Caudate nucleus (tissue), 63 donors: ENCODE measurements at places on chromosomes 12 and 14.
A peak's percentile ranks its signal among the peaks of the same experiment; 100 is the strongest.

- DNase-seq, result no peak
Measured at GRCh38 chr14:90611936-90612335, 204.3 kb downstream of the TTC7B start.

GRCh38 chr14:46596236-46596635, 55.3 kb downstream of the RPL10L start:
- no peak for DNase-seq

GRCh38 chr14:39212693-39213092, 21.0 kb upstream of the MIA2 start:
- no peak for DNase-seq

DNA sequence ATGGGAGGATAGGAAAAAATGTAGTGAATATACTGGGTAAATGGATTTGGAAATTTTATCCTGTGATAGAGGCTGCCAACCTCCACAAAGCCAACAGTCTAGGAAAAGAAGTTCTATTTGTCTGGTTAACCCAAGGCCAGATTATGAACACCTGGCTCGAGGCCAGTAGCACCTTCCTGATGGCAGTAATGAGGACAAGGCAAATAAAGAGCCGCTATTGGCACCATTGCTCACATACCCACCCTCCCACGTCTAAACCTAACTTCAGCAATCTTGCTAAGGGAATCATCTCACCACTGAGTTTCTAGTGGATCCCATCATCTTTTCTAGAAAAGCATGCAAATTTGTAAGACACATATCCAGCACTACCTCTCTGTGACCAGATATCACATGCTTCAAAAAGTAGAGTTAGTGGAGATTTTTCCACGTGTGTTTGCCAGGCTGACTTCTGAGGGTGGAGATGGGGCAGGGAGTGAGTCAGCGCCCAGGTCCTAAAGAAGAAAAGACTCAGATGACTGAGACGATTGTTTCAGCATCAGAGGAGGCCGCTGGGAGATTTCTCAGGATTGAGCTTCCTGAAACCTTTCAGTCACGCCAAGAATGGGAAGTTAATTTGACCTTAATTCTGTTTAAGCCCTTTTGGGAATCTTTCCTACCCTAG, 362.9 kb downstream of the EMP1 start:
- DNase-seq, result no peak

DNA sequence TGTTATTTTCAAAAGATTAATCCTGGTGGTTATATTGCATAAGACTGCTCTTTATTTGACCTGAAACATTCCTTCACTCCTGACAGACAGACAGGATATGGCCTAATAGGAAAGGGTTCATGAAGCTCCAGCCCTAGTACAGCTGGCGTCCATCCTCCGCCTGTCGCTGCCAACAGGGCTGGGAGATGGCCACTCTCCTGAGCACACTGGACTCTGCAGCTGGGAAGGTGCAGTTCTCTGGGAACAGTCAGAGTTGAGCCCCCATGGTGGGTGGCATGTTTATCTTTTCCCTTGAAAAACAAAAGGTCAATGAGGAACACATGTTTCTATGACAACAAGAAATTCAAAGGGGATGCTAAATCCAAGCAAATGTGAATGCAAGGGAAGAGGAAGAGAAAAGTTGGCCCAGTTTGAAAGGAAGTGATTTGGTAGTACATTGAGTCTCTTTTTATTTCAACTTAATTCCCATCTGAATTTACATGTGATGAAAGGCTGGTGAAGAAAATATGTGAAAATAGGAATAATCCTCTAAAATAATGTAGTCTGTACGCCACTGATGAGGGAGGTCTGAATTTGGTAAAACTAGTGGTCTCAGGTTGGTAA, 89.9 kb upstream of the DCN start:
- DNase-seq, result no peak

- DNase-seq, result peak; percentile 17
Measured at GRCh38 chr12:51351913-51352532, 5.5 kb upstream of the CELA1 start.

GRCh38 chr12:107503887-107504885, 181.4 kb upstream of the PWP1 start:
- no peak for DNase-seq
